ENCODE measurements at places on chromosomes 6 and 20.

- no peak for DNase-seq
Measured at GRCh38 chr20:58571693-58572427, 56.7 kb upstream of the APCDD1L start.

GRCh38 chr20:14622796-14623195 is 285.4 kb upstream of the FLRT3 start:
- no peak for DNase-seq

DNA sequence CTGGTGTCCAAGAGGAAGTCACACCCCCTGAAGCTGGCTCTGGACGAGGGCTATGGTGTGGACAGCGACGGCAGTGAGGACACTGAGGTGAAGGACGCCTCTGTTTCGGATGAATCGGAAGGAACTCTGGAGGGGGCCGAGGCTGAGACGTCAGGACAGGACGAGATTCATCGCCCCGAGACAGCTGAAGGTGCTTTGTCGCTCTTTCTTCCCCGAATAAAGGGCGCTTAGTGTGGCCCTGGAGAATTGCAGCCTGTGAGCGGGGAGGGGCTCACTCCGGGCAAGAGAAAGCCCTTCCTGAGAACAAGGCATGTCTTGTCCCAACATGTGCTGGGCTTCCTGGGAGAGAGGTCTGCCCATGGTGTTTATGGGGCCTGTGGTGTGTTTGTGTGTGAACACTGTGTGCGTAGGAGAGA is 41.4 kb downstream of the MYT1 start:
- no peak for DNase-seq

- DNase-seq = no peak
Measured at GRCh38 chr6:166017032-166017635, 150.5 kb downstream of the TBXT start.

DNA sequence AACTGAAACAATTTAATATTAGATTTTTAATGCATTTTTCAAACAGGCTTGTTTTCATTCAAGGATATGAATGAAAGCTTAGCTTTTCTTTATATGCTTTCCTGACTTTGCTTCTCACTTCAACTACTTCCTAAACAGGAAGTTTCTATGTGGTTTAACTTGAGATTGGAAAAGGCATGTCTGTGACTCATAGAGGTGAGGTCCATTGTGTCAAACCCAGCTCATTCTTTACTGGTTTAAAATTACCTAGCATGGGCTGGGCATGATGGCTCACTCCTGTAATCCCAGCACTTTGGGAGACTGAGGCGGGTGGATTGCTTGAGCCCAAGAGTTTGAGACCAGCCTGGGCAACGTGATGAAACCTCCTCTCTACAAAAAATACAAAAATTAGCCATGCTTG is 34.4 kb downstream of the EFHC1 start:
- DNase-seq = no peak

GRCh38 chr6:28399350-28400121 is at the start of gene ZSCAN12:
Gene ZSCAN12, minus strand, starts transcription at chr6:28399747. Its CDS starts 1,342 bp downstream, at chr6:28398405.
- DNase-seq = peak; percentile 80

- no peak for DNase-seq
Measured at GRCh38 chr6:12527339-12527738, 189.2 kb upstream of the PHACTR1 start.

DNA sequence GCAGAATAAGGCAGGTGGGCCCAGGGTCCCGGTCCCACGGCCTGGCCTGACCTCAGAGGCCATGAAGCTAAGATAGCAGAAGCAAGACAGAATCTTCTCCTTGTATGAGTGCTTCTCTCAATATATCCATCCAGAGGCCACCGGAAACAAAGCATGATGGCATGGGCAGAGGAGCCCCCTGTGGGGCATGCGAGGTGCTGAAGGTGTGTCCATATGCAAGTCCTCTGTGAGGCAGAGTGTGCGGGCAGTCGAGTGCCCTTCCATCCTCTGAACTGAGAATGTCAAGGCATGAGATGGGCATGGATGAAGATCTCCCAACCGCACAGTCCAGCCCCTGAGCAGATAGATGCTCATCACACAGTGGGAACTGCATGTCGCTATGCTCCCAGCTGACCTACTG is 9.8 kb upstream of the GGTLC1 start:
- DNase-seq = no peak

GRCh38 chr6:74113901-74114300 is 417.9 kb downstream of the CD109 start:
- DNase-seq = no peak

GRCh38 chr6:107374264-107374663 is 85.1 kb downstream of the PDSS2 start:
- DNase-seq = no peak

- DNase-seq = no peak
Measured at GRCh38 chr6:39420300-39421265, 98.1 kb upstream of the KCNK16 start.

GRCh38 chr6:162055365-162055764 is 672.2 kb downstream of the PRKN start:
- DNase-seq = no peak

DNA sequence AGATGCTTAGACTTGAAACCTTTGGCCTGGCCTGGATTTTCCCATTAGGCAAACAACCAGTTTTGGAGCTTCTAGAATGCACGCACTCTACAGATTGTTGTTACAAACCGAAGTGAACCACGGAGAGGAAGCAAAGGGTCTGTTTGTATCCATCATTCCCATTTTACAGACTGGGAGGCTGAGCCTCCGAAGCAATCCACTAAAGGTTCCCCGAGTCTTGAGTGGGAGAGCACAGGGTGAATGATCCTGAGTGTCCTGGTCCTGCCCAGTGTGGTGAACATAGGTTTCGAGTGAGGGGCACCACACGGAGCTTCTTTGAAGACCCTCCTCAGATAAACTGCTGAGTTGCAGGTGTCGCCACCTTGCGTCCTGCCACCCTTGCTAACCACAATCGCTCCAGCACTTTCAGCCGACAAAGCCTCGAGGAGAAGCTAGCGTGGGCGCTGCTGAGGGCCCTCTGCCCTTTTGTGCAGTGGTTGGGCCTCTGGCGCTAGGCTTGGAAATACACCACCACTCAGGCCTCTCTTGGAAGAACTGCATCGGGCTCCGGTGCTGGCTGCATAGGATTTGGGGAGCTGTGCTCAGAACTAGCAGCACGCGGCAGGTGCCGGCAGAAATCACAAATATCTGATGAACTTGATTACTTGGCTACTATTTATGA is 1.4 kb upstream of the PRDM13 start:
- no peak for DNase-seq

DNA sequence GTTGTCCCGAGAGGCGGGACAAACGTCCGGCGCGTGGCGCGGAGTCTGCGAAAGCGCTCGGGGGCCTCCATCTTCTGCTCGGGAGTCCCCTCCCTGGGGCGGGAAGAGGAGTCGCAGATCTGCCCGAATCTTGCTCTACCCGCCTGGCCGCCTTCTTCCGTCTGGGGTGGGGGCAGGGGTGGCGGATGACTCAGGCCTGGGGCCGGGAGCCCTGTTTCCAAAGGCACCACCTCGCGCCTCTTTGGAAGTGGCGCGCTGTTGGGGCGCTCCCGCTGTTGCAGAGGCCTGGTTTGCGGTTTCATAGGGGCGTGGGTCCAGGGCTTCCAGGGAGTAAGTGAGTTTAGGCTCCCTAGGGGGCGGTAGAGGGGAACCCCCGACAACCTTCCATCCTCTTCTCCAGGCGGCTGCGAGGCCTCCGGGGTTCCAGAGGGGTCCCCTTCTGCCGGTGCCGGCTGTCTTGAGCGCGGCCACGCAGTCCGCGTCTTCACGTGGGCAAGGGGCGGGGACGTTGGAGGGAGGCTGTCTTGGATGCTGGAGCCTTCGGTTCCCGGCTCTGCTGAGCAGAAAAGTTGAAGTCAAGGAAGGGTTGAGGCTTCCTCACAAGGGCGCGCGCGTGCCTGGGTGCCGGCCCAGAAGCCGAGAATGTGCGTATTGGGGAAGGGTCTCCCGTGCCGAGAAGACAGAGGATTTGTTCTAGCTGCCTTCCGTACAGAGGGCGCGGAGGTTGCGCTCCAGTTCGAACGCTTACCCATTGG is 2.6 kb upstream of the TFAP2C start:
- no peak for DNase-seq

GRCh38 chr6:104603108-104603745 is 256.5 kb downstream of the HACE1 start:
- no peak for DNase-seq

DNA sequence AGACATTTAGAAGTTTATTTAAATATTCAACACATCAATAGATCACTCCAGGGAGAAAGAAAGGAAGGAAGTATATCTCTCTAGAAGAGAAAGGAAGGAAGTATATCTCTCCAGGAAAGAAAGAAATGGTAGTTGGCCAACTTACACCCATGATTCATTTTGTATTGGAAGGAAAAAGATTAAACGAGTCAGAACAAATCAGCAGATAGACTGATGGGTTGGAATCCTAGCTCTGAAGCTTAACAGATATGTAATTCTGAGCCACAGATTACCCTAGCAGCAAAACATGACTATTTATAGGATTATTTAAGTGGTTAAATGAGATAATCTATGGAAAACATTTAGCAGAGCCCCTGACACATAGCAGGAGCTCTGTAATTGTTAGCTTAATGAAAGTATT is 27.1 kb downstream of the COL12A1 start:
- no peak for DNase-seq

DNA sequence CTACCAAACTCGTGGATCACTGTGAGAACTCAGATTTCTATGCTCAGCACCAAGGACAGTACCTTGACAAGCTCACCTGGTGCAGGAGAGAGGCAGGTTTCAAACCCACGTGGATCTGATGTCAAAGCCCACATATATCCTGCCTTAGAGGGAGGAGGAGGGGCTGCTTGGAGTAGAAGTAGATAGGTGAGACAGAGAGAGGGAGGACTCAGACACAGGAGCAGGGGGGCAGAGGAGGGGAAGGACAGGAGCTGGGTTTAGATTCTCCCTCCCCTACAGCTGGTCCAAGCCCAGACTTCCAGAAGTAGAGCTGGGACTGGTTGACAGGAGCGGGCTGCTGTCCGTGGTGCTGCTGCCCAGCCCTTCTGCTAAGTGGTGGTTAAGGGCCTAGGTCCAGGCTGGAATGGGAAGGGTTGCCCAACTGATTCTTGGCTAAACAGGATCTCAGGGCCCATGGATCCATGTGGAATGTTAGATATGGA is 77.5 kb downstream of the CDH22 start:
- DNase-seq = no peak

DNA sequence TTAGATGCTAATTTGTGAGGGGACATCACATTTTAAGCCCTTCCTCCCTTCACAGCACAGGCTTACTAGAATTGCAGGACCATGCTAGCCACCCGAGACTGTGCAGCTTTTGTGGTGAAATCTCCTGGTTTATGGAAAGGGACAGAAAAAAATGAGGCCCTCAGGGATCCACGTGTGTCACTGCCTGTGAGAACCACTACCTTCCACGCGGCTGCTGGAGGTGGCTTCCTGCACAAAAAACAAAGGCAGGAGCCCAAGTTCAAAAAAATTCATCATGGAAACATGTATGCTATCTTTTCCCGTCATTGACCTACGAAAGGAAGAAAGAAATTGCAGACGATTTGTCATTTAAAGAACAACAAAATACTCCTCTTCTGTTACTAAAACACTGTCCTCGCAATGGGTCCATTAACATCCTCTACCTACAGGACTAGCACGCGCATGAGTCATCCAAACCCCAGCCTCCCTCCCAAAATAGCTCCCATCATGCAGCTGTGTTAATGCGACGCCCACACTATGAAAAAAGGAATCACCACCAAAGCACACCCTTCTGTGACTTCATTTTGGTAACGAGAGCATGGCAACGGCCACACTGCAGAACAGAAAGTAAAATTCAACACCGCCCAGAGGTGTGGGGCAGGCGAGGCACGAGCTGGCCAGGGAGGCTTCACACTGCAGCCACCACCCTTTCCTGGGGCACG is 45.7 kb downstream of the RAMACL start:
- peak; percentile 20 for DNase-seq

GRCh38 chr6:39617026-39617425 is 108.2 kb downstream of the KIF6 start:
- no peak for DNase-seq

GRCh38 chr20:5433352-5433751 is 116.6 kb upstream of the PROKR2 start:
- DNase-seq = no peak

DNA sequence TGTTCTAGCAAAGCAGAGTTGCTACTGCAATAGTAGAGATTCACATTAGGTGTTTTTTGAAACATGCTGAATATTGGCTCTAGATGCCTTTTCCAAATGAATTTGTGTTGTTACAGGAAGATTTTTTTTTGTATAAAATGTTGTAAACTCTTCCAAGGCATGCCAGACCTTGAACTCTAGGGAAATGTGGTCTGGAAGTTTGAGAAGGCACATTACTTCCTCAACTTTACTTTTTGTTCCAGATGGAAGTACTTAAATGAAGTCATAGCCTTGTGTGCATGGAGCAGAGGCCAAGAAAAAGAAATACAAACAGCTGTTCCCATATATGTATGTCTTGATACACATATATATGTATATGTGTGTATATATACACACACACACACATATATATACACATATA is 585.7 kb upstream of the MARCKS start:
- DNase-seq = no peak

GRCh38 chr6:35603326-35604202 is 85.2 kb downstream of the FKBP5 start:
- DNase-seq = no peak

- DNase-seq = no peak
Measured at GRCh38 chr20:10799735-10800134, 125.9 kb upstream of the JAG1 start.

All from stimulated activated CD8-positive, alpha-beta memory T cell treated with anti-CD3 and anti-CD28 coated beads, Interleukin-12 subunit alpha, Interleukin-12 subunit beta, amount 100 ng/mL, for 1 hour (primary cell).